ENCODE measurements at places on chromosomes 5 and 9. TPM values are rescaled to one million over a fixed set of nuclear protein-coding genes. Genes with fewer than 3 reads are reported as not detected.

DNA sequence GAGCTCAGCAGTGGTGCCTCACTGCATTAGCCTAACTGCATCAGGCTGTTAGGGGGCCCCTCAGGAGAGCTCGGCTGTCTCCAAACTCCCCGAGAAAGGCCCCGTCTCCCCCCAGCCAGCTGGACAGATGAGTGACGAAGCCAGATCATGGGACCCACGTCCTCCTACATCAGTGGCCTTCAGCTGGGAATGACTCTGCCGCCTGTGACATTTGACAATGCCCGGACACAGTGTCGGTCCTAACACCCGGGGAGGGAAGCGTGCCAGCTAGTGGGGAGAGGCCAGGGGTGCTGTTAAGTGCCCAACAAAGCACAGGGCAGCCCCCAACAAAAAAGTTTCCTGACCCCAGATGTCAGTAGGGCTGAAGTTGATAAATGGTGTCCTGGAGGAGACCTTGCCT, 375.2 kb upstream of the IRX2 start:
- DNase-seq, result no peak

GRCh38 chr9:106956971-106957370, 94.0 kb downstream of the ZNF462 start:
- no peak for DNase-seq

DNA sequence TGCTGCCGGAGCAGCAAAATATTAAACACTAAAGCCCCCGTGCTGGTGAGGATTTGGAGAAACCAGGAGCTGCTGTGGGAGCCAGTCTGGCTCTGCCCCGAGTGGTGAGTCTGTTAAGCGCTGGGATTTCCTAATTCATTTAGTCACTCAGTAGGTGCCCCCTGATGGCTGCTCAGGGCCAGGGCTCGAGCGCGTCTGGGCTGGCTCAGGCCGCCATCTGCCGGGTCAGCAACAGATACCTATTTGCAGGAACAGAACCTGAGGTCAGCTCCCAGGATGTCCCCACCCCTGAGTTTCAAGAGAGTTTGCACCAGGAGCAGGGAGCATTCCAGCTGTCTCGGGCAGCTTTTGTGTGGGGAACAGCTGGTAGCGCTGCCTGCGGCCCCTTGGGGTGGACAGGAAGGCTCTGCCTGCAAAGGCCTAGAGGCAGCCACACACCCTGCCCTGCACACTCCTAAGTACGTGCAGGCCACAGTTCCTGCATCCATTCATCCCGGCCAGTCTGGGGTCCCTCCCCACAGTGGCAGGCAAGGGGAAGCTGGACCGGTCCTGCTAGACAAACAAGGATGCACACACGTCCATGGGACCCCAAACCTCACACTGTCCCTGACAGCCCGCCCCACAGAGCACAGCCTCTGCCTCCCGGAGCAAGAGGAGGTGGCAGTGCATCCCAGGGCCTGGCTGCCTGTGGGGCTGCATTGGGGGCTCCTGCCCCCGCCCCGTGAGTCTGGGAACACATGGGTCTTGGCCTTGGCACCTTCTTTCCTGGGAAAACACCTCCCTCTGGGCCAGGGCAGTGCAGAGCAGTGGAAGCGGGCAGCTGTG, 83.7 kb downstream of the ADAMTS2 start:
- DNase-seq, result no peak

DNA sequence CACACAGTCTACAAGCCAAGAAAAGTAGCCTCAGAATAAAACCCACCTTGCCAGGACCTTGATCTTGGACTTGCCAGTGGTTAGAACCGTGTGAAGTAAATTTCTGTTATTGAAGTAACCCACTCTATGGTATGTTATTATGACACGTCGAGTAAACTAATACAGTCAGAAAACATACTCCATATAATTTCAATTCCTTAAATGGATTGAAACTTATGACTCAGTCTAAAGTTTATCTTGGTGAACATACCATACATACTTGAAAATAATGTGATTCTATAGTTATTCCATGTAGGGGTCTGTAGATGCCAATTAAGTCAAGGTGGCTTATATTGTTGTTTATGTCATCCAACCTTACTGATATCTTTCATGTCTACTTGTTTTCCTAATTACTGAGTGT, 950.7 kb downstream of the TLE4 start:
- DNase-seq, result no peak

DNA sequence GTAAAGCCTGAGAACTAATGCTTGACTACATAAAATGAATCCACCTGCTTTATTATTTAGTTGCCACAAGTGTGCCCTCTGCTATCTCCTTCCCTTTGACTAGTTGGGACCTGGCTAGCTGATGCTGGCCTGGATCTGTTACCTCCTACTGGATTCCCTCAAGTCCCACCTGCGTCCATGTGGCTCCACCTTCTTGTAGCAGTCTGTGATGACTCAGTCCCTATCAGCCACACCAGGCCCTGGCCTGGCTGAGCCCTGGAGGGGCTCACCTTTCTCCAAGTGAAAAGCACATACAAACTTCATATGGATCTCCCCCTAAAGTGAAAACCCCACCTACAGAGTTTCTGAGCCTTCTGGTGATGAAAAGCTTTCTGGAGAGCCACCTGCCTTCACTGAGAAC, 611.4 kb downstream of the SEMA5A start:
- DNase-seq, result no peak

DNA sequence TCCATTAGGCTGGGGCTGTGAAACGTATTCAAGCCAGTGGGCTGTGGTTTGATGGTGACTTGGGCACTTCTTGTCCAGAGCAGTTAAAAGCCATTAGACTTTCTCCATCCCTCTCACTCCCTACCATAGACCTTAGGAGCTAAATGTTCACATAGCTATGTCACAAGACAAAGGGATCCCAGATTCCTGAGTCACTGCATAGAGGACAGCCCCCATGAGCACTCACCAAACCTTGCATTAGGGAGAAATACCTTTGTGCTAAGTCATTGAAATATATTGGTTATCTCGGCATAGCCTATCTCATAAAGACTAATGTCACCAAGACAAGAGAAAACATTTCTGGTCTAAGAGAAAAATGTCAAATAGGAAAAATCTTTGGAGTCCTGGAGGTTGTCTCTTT, 104.3 kb downstream of the TRPM6 start:
- no peak for DNase-seq

The TAF11L10 gene
- not detected for total RNA-seq

Data from endothelial cell of umbilical vein (primary cell).